ENCODE measurements at places on chromosomes 7 and 10.
A peak's percentile ranks its signal among the peaks of the same experiment; 100 is the strongest.

DNA sequence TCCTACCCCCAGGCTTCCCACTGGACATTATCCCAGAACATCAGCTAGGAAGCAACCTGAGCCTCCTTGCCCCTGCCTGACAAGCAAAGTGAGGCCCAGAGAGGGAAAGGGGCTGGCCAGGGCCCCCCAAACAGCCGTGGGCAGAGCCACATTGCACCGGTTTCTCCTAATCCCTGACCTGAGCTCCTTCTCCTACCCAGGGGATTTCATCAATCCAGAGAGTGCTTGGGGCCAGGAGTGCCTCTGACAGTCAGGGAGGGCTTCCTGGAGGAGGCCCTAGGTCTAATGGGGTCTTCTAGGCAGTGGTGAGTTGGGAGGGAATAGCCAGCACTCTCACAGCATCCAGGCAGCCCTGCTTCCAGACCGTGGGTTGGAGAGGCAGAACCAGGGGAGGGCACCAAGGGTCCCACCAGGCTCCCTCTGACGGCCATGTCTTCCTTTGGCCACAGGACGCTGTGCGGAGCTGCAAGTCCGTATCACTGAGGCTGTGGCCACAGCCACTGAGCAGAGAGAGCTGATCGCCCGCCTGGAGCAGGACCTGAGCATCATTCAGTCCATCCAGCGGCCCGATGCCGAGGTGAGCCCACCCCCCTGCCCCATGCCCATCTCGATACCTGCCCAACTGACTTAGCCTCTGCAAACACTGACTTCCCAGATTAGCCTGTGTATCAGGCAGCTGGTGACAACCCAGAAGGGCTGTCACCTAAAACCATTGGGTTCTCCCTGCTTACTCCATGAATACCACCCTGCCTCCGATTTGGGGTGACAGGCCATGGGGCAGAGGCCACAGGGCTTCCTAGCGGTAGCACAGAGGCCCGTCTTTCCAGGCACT is 13.5 kb upstream of the SH2B2 start:
- no peak for DNase-seq

- DNase-seq = peak; percentile 17
Observed at GRCh38 chr10:74078037-74078436, 72.6 kb downstream of the AP3M1 start.

- DNase-seq = no peak
Observed at GRCh38 chr10:45255706-45256105, 59.7 kb downstream of the OR13A1 start.

DNA sequence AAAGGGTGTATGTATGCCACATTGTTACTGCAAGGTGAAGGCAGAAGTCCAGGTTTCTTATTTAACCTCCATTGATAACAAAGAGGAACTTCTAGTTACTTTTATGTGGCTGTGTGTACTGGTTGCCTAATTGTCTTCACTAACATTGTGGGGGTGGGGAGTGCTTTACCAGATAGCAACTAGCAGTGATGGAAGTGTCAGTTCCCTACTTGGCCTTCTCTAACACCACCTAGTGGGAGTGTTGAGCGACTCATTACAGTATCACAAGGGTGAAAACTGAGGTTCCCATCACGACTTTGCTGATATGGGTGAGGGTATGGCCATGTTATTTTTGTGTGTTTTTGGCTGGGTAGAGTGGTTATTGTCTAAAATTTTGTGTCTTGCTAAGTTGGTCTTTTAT is 274.4 kb downstream of the THSD7A start:
- no peak for DNase-seq

- DNase-seq = no peak
Observed at GRCh38 chr7:91156316-91157185, 107.7 kb upstream of the FZD1 start.

GRCh38 chr10:44963772-44964633 is 4.4 kb downstream of the RASSF4 start:
- DNase-seq = no peak

DNA sequence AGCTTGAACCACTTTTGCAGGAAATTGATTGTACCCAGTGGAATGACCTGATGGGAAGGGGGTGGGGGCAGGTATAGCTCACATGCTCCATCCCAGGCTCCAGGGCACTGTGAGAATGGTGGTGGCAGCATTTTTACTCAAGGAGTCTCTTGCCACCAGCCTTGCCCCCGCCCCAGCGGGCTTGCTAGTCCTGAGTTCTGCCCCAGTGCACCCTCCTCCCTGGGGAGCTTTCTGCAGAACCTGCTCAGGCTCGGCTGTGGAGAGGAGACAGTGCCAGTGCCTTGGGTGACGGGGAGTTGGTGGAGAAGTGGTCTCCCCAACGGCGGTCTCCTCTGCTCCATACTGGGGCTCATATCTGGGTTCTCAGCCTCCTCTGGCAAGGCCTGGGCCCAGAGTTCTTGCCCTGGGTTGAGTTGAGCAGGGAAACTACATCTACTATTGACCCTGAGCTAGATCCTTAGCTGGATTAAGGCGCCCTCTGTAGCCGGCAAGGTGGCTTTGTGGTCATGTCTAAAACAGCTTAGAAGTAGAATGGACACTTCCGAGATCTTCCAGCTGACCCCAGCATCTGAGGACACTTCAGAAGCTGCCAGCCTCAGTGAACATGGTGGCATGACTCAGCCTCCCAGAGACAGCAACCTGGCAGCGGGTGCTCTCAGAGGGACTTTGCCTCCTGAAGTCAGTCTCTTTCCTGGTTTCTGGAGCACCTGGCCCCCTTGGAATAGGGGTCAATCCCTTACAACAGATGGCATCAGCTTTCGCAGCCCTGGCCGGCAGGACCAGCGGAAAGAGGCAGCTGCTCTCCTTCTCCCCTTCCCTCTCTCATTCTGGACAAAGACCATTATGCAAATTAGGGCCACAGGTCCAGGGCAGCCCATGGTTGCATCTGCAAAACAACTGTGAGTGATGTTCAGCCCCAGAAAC is 363.4 kb upstream of the MKI67 start:
- DNase-seq = no peak

DNA sequence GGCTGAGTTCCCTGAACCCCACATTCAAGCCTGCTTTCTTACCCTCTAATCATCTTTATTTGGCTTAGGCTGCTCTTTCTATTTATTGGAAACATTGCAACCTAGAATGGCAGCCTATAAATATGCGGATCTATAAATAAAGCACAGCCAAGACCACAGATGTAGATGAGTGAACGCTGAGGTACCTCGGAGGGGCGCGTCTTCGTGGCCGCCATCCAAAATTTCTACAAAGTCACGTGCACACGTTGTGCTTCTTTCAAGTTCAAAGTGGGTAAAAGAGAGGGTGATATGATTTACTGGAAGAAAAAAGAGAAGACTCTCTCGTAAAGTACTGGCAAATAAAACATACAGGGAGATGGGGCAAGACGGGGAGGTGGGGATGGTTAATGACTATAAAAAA is 132.6 kb upstream of the RSU1 start:
- DNase-seq = no peak

GRCh38 chr10:21513405-21513788 is 12.1 kb downstream of the SKIDA1 start:
- DNase-seq = no peak

DNA sequence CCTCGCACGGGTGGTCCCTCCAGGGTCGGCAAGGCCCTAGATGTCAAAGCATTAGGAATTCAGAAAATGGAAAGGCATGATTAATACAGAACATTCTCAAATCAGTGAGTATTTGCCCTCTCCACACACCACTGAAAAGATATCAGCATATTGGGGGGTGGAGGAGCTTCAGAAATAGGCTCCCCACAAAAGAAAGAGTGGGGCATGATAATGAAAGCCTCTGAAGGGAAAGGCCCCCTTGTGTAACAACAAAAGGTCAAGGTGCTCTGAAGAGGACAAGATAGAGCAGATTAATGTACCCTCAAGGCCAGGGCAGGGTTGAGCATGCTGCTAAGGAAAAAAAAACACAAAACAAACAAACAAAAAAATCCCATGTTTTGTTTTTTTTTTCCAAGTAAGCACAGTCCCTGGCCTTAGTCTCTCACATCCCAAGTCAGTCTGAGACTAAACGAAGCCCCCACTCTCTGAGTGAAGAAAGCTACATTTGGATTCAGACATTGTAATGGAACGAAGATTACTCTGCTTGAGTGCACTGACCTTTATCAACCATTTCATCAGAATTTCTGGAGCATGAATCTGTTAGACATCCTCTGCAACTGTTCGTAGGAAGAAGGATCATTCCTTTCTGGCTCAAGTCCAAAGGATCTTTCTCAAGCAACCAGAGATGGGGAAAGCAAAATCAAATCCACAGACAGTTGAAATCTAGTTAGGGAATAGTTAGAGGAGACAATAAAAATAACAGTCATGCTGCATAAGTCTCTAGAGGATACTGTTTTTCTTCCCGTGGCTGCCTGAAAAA is 27.4 kb upstream of the DGKI start:
- no peak for DNase-seq

GRCh38 chr10:65779985-65780384 is 1145.9 kb upstream of the LRRTM3 start:
- DNase-seq = no peak

- no peak for DNase-seq
Observed at GRCh38 chr10:97179731-97180362, 5.9 kb downstream of the SLIT1 start.

GRCh38 chr10:128064970-128065580 is 61.1 kb downstream of the MKI67 start:
- DNase-seq = no peak

Data from activated CD8-positive, alpha-beta memory T cell treated with anti-CD3 and anti-CD28 coated beads for 1 hour (primary cell).